ENCODE measurements at places on chromosomes 12 and 14.

DNA sequence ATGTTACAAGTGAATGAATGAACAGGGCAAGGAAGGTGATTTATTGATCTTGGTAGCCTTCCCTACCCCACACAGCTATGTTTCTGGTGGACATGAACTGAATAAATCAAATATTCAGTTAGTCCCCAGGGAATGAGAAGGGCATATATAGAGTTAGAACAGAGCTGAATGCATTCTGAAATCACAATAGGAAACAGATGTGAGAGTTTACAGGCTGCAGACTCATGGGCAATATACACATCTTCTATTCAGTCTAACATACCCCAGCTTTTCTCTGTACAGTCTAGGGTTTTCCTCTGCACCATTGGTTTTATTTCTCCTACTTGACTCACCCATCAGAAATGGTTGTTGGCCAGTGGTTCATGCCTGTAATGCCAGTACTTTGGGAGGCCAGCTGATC, 7.3 kb upstream of the STX2 start:
- DNase-seq: no peak

- no peak for DNase-seq
Measured at GRCh38 chr12:109113661-109114321, 2.6 kb upstream of the ACACB start.

DNA sequence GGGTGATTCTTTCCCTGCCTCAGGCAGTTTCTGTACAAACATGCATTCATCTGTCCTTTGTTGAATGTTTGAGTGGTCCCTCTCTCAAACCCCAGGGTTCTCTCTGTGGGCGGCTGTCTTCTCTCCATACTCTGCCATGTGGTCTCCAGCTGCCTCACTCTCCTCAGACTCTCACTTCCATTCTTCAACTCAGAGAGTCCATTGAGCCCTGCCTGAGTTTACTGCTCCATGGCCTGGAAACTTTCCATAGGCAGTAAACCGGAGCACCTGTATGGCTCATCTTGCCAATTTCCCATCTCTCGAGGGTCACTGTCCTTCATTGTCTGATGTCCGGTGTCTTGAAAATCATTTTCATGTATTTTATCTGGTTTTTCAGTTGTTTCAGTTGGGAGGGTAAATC, 11.3 kb downstream of the C14orf132 start:
- DNase-seq: no peak

GRCh38 chr14:61357123-61357522, 35.7 kb downstream of the PRKCH start:
- DNase-seq: no peak

DNA sequence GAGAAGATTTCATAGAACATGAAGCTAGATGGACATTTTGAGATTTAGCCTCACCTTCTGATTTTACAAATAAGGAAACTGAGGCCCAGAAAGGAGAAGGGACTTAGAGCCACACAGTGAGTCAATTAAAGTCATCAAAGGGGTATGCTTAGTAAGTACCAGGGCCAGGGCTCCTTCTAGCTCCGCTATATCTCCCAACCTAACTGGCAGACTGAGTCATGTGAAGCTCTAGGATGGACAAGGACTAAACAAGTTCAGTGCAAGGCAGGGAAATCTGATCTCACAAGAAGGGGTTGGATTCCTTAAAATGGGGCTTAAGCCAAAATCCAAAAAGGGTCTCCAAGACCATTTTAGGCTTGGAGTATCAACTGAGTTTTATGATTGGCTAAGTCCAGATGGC, 215.8 kb downstream of the PHLDA1 start:
- no peak for DNase-seq

- peak; percentile 43 for DNase-seq
Measured at GRCh38 chr14:76644855-76645518, 116.3 kb upstream of the VASH1 start.

- no peak for DNase-seq
Measured at GRCh38 chr12:96078231-96079135, 43.1 kb upstream of the LTA4H start.

DNA sequence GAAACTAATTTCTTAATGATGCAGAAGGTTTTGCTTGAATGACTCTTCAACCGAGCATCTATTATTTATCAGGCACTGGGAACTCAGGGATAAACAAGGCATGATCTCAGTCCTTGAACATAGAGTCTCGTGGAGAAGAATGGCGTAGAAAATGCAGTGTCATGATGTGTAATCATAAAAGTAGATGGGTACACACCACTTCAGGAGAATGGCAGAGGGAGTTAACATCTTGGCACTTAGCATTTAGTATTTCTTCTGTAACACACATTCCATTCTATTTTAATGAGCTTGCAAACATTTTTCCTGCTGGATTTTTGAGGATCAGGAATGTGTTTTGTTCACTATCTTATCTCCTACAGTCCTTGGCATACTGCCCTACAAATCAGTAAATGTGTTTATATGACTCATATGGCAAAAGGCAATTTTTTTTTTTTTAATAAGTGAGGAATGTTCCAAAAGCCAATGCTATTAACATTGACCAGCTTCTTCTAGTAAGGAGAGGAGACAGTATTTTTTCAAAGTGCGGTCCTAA, 3.8 kb downstream of the TXNRD1 start:
- DNase-seq: no peak

GRCh38 chr12:14972816-14973215, at the start of gene PDE6H:
TSS of gene PDE6H (plus strand) at chr12:14973042. CDS start at chr12:14978013, 4,971 bp downstream.
- DNase-seq: no peak

DNA sequence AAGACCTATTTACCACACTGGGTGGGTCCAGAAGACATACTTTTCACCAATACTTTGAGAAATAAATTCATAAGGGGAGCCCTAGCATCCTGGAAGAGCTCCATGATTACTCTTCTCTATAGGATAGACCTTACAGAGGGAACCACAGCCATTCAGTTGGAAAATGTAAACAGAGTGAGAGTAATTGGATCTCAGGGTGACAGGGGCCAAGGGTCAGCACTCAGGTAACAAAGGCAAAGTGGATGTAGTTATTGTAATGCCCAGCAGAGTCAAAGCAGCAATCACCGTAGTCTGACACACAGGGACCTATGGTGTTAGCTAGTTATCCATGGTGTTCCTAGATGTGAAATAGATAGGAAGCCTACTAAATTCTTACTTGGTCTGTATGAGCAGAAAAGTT, 10.8 kb upstream of the GTF2A1 start:
- DNase-seq: no peak

- DNase-seq: no peak
Measured at GRCh38 chr12:128328961-128329360, 62.0 kb downstream of the TMEM132C start.

DNA sequence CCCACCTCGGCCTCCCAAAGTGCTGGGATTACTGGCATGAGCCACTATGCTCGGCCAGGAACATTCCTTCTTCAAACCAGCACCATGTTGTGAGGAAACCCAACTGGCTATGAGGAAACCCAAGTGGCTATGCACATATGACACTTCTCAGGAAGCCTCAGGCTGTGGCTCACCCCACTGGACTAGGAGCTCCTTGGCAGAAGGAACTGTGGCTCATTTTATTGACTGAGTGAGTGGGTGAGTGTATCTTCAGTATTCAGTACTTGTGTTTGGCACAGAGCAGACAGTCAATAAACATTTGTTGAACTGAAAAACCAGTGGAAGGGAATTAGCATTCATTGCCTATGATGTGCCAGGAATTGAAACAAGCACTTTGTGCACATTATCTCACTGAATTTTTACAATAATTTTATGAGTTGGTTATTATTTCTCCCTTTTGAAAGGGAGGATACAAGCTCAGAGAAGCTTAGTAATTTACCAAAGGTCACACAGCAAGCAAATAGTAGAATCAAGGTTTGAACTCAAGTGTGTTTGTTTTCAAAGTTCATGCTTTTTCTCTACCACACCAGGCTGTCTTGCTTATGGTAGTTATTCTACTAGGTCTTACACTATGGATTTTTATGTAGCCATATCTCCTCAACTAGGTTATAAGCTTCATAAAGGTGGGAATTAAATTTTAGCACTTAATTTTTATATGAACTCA, 121.6 kb downstream of the VEZT start:
- DNase-seq: no peak

DNA sequence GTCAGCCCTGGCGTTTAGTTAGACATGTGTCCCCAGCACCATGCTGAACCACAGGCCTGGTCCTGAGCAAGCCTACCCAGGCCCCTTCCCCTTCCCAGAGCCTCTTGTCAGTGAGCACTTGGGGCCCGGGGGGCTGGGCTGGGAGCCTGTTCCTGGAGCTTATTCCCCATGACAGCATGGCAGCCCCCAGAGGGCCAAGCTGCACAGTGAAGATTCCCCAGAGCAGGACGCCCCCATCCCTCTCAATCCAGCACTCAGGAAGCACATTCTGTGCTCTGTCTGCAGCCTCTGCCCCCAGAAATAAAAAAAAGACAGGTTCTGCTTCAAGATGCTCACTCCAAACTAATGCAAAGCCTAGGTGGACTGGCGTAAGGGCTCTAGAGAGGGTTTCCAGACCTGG, 117.3 kb downstream of the LGMN start:
- no peak for DNase-seq

DNA sequence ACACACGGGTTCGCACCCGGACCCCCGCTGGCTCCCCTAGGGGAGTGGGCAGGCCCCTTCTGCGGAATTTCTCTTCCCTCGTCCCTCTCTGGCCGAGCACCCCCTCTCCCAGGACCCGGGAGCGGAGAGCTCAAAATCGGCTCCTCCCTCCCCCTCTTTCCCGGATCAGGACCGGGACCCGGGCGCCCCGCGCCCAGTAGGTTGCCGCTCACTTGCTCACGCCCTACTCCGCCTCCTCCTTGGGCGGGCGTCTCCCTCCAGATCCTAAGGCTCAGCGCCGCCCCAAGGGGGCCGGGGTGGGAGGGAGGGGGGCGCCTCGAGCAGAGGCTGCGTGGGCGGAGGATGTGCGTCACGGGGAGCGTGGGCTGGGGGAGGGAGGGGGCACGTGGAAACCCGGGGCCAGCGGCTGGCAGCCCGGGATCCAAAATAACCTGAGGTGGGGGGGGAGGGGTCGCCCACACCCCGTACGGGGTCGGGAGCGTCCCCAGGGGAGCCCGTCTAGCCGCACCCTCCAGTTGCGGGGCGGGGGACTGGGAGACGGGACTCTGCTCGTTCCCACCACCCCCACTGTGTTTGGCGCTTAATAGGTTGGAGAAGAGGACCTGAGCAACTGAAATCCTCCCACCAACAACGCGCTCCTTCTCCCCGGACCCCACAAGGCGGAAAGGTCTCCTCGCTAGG, 1.8 kb upstream of the NAB2 start:
- DNase-seq: peak; percentile 54

DNA sequence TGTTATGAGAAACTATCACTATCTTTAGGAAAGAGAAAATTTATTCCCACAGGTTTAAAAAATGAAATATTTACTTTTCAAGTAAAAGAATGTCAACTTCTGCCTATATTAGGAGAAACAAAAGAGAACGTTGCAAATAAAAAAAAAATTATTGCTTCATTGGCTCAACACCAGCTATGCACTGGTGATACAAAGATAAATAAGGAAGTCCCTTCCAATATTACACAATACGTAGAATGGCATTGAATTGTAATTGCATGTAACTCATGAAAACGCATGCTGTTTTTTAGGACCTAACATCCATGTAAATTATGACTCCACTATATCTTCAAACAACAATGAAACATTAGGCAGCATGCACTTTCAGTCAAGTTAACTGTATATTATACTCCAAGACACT, 56.4 kb upstream of the RERGL start:
- no peak for DNase-seq

DNA sequence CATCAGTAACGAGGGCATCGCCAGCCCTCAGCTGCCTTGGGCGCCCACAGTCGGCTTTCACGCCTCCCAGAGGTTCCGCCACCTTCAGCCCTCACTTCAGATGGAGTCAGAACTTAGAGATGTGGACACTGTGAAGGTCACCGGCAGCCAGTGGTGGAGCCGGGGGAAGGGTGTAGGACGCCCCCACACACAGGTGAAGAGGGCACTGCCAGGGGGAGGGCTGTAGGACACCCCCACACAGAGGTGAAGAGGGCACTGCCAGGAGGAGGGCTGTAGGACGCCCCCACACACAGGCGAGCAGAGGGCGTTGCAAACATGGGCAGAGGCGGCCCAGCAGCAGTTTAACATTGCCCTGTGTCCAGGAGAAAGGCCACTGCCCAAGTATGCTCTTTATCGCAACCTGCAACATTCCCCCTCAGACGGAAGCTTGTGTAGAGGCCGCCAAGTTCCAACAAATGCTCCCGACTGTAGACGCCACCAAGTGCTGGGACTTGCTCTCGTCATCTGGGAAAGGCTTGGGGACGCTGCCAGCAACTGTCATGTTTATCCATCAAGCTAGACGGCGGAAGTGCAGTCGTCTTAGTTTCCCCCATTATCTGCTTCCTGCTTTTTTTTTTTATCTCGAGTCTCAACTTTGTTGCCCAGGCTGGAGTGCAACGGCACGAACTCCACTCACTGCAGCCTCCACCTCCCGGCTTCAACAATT, 4.9 kb upstream of the ANKLE2 start:
- DNase-seq: no peak

- DNase-seq: no peak
Measured at GRCh38 chr12:83172866-83173649, 486.4 kb downstream of the TMTC2 start.

GRCh38 chr12:71854594-71854993, 15.0 kb downstream of the TBC1D15 start:
- no peak for DNase-seq

GRCh38 chr14:95524706-95525512, 8.5 kb upstream of the SYNE3 start:
- no peak for DNase-seq

GRCh38 chr14:21352587-21352986, 31.2 kb downstream of the SUPT16H start:
- no peak for DNase-seq

GRCh38 chr12:6500466-6500865, 6.6 kb downstream of the NCAPD2 start:
- no peak for DNase-seq

DNA sequence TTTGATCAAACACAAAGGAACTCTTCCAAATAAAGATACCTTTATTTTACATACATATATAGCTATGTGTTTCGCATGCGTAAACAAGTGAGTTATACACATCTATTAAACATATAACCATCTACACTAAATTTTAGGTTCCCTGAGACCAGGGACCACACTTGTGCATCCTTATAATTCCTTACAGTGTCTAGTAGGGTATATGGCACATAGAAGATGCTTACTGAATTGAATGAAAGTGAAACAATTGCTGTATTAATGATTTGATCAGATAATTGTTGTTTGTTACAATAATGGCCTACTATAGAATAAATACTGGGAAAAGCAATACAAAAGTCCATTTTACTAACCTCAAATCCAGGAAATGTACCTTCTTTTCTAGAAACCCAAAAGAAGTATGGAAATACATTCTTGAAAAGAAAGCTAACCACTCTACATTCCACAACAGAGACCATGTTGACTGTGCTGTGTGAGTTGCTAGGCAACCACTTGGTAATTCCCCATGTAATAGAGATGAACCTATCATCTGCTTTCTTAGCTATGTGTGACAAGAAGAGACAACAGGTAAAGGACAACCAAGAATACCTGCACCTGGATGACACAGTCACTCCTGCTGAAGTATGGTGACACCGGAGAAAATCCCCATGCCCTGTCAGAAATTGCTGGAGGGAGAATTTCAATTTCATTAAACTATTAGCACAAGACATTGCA, 11.9 kb upstream of the CIPC start:
- no peak for DNase-seq

GRCh38 chr12:44457465-44457864, 418.6 kb downstream of the NELL2 start:
- DNase-seq: no peak

Measured in D721Med (cell line).